ENCODE measurements at places on chromosomes 4 and X. TPM values are rescaled to one million over a fixed set of nuclear protein-coding genes. Genes with fewer than 3 reads are reported as not detected.

MSN gene
- 195 TPM for polyA plus RNA-seq

TLR8 gene
- 0.31 TPM for polyA plus RNA-seq

RHOH gene
- polyA plus RNA-seq = 0.24 TPM

ETNPPL gene
- polyA plus RNA-seq = not detected

- no peak for DNase-seq
These were observed 534.8 kb upstream of the HTR2C start for GRCh38 chrX:114049063-114049462.

DNA sequence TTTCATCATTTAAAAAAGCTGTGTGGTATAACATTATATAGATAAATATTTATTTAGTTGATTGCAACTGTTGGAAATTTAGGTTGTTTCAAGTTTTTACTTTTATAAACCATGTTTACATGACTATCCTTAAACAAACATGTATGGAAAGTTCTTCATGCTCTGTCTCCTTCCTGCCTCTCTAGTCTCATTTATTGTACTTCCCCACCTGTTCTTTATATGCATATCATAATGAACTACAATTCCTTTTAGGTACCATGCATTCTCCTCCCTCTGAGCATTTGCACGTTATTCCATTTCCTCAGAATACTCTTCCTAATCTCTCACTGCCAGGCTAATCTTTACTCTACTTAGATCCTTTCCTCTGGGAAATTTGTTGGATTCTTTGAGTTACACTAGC, 16.9 kb upstream of the ADH6 start:
- no peak for DNase-seq

- no peak for DNase-seq
These were observed 30.4 kb downstream of the KIT start for GRCh38 chr4:54687887-54688841.

DNA sequence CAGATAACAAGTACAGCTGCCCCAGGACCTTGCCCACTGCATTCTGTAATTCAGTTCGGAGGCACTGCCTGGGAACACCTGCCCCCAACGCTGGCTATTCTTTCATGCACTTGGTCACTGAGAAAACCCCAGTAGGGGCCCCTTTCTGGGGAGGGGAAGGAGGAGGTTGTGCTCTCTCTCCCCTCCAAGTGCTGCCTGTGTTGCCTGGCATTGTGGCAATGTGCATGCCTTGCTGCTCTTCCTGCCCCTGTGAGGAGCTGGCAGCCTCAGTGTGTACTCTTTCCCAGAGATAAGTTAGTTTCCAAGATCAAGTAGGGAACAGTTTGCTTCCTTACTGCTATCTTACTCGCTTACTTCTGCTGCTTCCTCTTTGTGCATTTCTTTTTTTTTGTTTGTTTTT, 90.8 kb downstream of the AASDH start:
- no peak for DNase-seq

DNA sequence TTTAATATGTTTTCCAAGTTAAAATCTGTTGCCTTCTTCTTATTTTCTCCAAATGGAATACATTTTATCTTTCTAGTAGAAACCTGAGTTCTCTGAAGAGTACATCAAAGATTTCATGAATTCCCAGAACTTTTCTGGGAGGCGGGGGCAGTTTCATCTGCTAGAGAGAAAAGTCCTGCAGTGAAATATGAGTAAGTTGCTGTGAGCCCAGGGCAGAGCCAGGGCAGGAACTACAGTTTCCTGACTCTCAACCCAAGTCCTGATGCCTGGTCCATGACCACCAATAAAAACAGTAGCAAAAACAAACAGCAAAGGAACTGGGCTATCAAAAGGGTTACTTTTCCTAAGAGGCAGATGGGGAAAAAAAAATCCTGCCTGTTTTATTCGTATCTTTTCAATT, 239.4 kb upstream of the CTSO start:
- DNase-seq = no peak
